ENCODE measurements at places on chromosomes 3 and 15.

GRCh38 chr3:151011427-151011826, 38.9 kb upstream of the CLRN1 start:
- peak; percentile 76 for DNase-seq

- no peak for DNase-seq
Measured at GRCh38 chr15:22978691-22979237, 1.4 kb downstream of the CYFIP1 start.

DNA sequence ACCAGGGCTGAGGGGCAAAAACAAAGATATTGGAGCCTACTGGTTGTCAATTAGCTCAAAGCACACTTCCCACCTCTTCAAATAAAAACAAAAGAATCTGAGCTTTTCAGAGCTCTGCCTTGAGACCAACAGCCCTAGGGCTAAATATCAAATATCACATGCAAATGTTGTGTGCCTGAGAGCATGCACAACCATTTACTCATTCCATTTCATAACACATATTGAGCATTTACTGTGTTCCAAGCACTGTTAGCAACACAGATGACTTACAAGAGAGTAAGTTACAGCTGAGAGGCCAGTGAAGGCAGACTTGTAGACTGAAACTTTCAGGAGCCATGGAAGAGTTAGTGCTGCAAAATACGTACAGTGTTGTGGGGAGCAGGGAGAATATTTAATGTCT, 222.4 kb downstream of the CPNE4 start:
- DNase-seq: no peak

GRCh38 chr3:128273109-128273840, 120.0 kb downstream of the EEFSEC start:
- no peak for DNase-seq

DNA sequence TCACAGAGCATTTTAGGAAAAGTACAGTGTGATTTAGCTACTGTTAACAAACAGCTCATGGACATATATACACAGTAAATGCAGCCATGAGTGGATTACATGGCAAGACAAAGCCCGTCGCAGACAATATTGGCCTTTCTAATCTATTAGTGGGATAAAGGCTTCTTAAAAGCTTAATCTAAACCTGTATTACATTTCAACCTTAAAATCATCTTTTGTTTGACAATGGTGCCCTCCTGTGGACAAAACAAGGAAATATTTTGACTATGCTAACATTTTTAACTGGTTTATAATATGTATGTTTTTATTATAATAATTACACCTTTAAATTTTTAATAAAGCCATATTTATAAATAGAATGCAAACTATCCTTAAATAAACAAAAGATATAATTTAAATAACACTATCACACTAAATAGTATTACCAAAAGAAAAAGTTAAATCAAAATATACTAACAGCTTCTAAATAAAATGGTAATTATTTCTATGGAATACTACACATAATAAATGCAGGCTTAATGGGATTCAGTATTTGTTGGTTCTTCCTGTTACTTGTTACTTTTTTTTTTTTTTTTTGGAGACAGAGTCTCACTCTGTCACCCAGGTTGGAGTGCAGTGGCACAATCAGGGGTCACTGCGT, 38.6 kb downstream of the TAFA4 start:
- DNase-seq: peak; percentile 50

DNA sequence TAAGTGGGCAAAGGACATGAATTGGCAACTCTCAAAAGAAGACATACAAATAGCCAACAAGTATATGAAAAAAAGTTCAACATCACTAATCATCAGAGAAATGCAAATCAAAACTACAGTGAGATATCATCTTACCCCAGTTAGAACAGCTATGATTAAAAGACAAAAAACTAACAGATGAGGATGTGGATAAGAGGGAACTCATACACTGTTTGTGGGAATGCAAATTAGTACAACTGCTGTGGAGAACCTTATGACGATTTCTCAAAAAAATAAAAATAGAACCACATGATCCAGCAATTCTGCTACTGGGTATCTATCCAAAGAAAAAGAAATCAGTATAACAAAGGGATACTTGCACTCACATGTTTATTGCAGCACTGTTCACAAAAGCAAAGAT, 28.6 kb downstream of the NEK10 start:
- no peak for DNase-seq

- peak; percentile 49 for DNase-seq
Measured at GRCh38 chr3:78634316-78634715, 1133.5 kb downstream of the ROBO1 start.

GRCh38 chr15:76310475-76311099, 682 bp downstream of the ETFA start:
- peak; percentile 55 for DNase-seq

DNA sequence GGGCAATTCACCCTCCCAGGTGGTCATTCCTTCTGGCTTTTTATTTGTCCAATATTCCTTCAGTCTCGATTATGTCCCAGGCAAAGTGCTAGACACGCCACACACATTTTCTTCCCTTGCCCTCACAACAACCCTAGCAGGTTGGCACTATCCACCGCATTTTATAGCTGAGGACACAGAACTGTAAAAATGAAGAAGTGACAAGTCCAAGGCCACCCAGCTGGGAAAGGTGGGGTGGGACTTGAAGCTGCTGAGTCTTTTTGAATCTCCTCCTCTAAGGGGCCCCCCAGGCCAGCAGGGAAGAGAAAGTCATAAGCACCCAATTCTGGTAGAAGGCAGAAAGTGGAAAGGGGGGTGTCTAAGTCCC, 60.6 kb downstream of the CEMIP start:
- no peak for DNase-seq

GRCh38 chr3:46904303-46905212, 27.0 kb downstream of the PTH1R start:
- DNase-seq: no peak

GRCh38 chr15:77499087-77499760, 78.5 kb downstream of the HMG20A start:
- DNase-seq: no peak

DNA sequence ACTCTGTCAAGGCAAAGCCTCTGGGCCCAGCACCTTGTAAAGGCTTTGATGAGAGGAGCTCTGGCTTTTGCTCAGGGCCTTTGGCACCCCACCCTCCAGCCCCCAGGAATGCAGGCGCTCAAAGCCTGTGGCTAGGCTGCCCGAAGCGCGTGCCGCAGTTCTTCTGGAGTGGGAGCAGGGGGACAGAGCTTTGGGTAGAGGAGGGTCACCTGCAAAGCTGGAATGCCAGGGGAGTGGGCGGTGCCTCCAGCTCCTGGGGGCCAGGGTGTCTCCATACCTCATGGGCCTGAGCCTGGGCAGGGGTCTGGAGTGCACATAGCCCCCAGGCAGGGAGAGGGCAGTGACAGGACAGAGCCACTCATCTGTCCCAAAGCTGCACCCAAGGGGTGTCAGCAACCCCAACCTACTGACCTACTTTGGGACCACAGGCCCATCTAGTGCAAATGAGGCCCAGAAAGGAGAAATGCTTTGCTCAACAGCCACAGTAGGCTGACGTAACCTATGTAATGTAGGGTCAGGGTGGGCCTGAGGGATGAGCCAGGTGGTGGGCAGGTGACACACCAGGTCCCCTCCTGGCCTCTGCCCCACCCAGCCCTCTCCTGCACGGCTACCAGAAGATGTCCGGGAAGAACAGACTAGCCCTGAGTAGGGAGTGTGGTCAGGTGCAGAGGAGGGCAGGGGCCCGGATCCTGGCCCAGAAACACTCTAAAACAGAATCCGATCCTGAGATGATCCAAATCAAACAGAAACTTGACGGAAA, 2.2 kb upstream of the CALML4 start:
- DNase-seq: no peak

GRCh38 chr3:52518723-52519444, 14.8 kb downstream of the NT5DC2 start:
- DNase-seq: peak; percentile 21

GRCh38 chr3:129927072-129927471, 33.6 kb upstream of the TMCC1 start:
- DNase-seq: no peak

DNA sequence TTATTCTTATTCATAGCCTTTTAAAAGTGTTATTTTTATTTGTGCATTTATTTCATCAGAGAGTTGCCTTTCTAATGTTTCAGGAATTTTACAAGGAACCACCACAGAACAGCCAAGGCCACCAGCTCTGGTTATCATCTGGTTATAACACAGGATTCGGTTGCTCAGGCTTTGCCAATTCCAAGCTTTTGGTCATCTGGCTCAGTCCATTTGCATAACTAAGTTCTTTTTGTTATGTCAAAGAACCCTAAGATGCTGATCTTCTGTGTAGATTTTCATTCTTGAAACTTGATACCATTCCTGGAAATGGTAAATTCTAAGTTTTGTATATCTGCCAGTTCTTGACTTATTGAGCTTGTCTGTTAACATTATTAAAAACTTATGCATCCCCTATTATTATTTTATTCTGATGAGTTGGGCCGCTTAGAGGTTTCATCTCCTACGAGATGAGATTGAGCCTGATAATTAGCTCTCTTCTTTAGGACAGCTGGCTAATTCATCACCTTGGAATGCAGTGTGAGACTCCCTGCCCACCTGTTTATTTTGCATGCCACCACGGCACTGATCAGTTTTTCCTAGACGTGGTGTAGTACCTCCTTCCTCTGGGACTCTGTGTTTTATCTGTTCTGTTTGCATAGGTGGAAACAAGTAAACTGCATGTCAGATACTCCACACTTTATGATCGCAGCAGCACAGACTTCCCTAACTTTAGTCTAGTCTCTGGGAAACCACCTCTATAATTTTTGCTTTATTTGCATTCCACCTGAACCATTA, 264.8 kb downstream of the SLCO3A1 start:
- DNase-seq: peak; percentile 52

DNA sequence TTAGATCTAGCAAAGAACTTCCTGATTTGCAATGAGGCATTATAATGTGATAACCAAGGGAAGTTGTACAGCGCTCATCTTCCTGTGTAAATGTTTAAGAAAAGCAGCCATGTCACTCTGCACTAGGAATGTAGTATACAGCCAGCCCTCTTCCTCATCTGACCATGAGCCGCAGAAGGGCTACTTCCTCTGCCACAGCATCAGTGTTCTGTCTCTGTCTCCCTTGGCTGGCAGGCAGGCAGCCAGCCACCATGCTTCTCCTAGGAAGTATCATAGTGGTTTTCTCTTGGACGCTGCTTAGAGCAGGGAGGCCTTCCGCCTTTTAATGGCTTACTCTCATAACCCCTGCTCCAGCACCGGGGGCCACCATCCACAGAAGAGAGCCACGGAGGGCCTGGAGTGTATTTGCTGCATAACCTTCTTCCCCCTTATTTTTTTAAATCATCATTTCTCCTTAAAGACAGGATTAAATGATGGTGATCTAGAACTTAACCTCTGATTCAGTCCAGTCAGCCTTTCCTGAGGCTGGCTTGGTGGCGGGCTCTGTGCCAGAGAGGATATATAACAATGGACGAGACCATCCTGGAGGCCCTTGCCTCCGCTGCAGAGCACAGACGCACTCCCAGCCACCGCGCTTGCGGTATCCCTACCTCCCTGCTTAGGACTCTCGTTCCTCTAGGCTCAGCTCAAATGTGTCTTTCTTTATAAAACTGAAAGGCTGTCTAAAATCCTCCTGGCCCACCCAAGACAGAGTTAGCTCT, 57.3 kb upstream of the PLXNA1 start:
- DNase-seq: no peak

DNA sequence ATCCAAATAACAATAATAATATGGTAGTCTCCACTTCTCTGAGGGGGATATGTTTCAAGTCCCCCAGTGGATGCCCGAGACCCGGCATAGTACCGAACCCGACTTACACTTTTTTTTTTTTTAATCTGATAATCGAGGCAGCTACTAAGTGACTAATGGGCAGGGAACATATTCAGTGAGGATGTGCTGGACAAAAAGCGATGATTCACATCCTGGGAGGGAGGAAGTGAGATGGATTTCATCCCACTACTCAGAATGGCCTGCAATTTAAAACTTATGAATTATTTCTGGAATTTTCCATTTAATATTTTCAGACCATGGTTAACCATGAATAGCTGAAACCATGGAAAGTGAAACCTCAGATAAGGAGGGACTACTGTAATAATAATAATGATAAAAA, 49.5 kb upstream of the SELENOK start:
- peak; percentile 6 for DNase-seq

DNA sequence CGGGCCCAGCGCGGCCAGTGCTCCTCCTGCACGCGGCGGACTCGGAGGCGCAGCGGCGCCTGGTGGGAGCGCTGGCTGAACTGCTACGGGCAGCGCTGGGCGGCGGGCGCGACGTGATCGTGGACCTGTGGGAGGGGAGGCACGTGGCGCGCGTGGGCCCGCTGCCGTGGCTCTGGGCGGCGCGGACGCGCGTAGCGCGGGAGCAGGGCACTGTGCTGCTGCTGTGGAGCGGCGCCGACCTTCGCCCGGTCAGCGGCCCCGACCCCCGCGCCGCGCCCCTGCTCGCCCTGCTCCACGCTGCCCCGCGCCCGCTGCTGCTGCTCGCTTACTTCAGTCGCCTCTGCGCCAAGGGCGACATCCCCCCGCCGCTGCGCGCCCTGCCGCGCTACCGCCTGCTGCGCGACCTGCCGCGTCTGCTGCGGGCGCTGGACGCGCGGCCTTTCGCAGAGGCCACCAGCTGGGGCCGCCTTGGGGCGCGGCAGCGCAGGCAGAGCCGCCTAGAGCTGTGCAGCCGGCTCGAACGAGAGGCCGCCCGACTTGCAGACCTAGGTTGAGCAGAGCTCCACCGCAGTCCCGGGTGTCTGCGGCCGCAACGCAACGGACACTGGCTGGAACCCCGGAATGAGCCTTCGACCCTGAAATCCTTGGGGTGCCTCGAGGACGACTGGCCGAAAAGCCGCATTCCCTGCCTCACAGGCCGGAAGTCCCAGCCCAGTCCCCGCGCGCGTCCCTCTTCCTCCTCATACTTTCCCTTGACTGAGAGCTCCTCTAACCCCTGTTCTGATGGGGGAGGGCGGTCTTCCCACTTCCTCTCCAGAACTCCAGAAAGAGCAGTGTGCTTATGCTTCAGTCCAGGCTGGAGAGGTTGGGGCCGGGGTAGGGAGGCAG, 1.4 kb upstream of the IL17RC start:
- DNase-seq: peak; percentile 80

DNA sequence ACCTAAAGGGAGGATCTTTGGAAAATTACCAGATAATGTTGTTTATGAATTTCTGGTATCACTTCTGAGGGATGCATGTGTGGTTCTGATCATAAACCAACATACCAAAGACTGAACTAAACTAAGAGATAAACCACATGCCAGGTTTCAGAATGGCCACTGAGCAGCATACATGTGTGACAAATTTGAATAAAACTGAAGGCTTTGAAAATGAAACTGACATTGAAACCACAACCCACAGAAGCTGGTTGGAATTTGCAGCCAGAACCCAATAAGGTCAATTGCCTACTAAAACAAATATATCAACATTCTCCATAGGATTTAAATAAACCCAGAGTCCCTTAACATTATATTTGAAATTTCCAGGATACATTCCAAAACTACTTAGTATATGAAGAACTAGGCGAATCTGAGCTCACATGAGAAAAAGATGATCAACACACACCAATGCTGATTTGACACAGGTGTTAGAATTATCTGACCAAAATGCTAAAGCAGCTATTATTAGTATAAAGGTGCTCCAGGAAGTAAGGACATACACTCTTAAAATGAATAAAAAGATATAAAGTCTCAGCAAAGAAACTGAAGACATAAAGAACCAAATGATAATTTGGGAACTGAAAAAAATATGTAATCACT, 125.0 kb downstream of the ZNF280D start:
- peak; percentile 46 for DNase-seq
